ENCODE measurements at places on chromosomes 12 and 14.

- DNase-seq, result no peak
These were observed 1584.4 kb upstream of the SEL1L start for GRCh38 chr14:83118029-83118428.

GRCh38 chr12:105561546-105562198 lies 231.2 kb downstream of the C12orf75 start:
- DNase-seq, result no peak

DNA sequence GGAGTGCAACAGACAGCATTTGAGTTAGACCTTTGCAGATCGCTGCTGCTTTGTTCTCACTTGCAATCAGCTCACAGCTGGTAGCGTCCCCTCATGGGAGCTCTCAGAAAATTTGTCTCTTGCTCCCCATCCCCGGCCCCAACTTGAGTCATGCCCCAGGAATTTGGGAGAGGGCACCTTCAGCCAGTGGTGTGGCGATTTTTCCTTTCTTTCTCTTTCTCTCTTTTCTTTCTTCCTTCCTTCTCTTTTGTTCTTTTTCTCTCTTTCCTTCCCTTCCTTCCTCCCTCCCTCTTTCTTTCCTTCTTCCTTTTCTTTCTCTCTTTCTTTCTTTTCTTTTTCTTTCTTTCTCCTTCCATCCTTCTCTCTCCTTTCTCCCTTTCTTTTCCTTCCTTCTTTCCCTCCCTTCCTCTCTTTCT lies 34.2 kb upstream of the MAP1LC3B2 start:
- DNase-seq, result no peak

DNA sequence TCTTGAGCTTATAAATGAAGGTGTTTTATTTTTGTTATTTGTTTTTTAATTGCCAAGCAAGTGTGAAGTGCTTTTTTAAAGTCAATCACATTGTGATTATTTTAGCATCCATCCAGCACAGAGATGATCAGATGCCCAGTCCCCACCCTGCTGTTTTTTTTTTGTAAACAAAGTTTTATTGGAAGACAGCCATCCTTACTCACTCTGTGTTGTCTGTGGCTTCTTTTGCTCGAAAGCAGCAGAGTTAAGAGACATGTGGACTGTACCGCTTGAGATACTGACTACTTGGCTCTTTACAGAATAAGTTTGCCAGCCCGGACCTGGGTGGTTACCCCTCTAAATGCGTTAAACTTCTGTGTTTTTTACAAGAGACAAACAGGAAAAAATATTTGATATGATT lies 30.9 kb upstream of the AMN start:
- no peak for DNase-seq

- no peak for DNase-seq
These were observed 395.5 kb downstream of the ZFP36L1 start for GRCh38 chr14:68397371-68397811.

DNA sequence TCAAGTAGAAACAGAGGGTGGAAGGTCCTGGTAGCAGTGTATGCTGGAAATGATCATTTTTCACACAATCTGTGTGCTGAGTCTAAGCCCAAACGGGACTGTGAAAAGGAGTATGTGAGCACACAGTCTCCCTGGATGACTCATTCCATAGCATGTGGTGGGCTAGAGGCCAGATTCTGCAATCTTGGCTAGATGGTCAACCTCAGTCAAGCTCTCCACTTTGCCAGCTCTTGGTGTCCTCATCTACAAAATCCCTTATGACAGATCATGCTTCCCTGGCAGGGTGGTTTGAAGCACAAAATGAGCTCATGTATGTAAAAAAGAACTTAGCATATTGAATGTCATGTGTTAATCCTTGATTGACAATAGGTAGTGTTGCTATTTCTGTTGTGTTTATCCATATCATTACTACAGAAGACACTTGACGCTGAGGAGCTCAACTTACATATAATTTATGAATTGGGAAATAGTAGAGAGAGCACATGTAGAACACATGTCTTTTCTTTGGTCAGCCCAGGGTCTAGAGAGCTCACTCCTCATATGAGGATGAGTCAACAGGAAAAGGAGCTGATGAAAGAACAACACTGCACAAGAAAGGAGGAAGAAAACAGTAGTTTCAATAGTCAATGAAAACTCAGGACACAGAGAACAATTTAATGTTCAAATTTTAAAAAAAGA lies 517.5 kb downstream of the BCL11B start:
- DNase-seq, result no peak

- DNase-seq, result peak; percentile 84
These were observed 18.1 kb downstream of the VSX2 start for GRCh38 chr14:74257078-74257940.

DNA sequence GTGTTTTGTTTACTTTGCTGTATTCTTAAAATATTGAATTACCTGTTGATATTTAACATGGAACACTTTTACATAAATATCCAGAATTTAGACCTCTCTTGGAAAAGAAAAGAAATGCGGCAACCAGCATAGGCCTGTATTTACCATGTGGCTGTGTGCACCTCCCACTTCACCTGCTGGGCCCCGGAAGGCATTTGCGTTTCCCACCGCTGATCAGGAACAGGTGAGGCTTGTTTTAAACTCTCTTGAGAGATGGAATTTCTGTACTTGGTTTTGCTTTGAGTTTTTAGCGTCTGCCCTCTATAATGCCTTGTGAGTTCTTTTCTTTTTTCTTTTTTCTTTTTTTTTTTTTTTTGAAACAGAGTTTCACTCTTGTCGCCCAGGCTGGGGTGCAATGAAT lies 124.2 kb downstream of the GLT1D1 start:
- DNase-seq, result no peak

- no peak for DNase-seq
These were observed 4.7 kb upstream of the CHST11 start for GRCh38 chr12:104452087-104452486.

- no peak for DNase-seq
These were observed 45.4 kb downstream of the ALX1 start for GRCh38 chr12:85325442-85325841.

DNA sequence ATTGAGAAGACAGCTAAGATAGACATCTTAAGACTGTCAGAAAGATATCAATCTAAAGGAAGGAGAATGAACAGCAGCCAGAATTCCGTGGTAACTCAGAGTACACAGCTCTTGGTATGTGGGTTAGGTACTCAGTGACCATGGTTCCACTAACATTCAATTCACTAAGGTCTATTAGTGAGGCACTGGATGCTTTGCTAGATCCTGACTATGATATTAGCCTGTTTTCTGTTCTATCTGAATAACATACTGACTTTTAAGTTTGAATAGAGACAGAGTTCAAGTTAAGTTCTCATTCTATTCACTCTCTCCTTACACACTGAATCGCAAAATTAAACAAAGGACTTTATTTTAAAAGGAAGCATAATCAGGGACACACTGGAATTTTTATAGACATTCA lies 106.4 kb downstream of the PRKD1 start:
- DNase-seq, result no peak

- DNase-seq, result no peak
These were observed 10.4 kb downstream of the B4GALNT3 start for GRCh38 chr12:470133-470532.

DNA sequence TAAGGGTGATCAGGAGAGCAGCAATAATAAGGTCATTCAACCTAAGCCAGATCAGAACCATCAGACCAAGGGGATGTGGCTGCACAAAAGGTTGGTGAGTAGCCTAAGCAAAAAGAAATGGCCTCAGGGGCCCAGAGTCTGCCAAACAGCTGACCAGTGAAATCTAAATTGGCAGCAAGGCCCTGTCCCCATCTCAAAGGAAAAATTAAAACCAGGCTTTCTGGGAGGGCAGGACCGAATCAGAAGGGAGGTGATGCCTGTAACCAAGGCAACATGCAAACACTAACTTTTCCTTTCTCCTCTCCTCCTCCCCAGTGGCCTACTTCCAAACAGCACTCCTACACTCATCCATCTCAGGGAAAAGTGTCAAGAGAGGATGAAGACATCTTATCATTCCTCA lies 256.4 kb downstream of the NUAK1 start:
- no peak for DNase-seq

GRCh38 chr14:70144046-70144445 lies 44.7 kb downstream of the SLC8A3 start:
- no peak for DNase-seq

- no peak for DNase-seq
These were observed 50.5 kb downstream of the HSPB8 start for GRCh38 chr12:119229205-119229604.

- DNase-seq, result no peak
These were observed 64.5 kb downstream of the DIP2B start for GRCh38 chr12:50569321-50569720.

- DNase-seq, result peak; percentile 63
These were observed 1.3 kb downstream of the TRHDE start for GRCh38 chr12:72273499-72273837.

- no peak for DNase-seq
These were observed 117.5 kb downstream of the VRK1 start for GRCh38 chr14:96914571-96915128.

- no peak for DNase-seq
These were observed 55.4 kb downstream of the SCAF11 start for GRCh38 chr12:45934956-45935355.

DNA sequence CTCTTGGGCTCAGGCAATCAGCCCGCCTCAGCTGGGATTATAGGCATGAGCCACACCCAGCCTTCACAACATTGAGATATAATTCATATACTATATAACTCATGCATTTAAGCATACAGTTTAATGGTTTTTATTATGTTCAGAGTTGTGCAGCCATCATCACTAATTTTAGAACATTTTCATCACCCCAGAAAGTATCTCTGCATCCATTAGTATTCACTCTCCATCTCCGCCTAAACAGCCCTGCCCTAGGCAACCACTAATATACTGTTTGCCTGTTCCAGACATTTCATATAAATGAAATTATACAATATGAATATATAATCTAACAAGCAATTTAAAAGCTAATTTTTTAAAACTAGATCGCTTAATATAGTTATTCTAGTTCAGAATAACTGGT lies 34.7 kb downstream of the TBK1 start:
- DNase-seq, result no peak

GRCh38 chr12:106867651-106868050 lies 88.1 kb upstream of the TMEM263 start:
- no peak for DNase-seq

DNA sequence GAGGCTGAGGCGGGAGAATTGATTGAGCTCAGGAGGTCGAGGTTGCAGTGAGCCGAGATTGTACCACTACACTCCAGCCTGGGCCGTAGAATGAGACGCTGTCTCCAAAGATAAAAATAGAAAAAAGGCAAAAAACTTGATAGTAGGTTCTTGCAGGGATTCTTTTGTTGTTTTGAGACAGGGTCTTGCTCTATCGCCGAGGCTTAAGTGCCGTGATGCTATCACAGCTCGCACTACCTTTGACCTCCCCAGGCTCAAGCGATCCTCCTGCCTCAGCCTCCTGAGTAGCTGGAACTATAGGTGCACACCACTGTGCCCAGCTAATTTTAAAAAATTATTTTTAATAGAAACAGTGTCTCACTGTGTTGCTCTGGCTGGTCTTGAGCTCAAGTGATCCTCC lies 4.7 kb downstream of the GOLGA5 start:
- no peak for DNase-seq

GRCh38 chr14:93332397-93332852 lies 411 bp downstream of the BTBD7 start:
- DNase-seq, result peak; percentile 81

GRCh38 chr14:39841088-39841487 lies 408.9 kb upstream of the FBXO33 start:
- no peak for DNase-seq

- peak; percentile 73 for DNase-seq
These were observed 142.7 kb downstream of the TTLL5 start for GRCh38 chr14:75803765-75804164.

DNA sequence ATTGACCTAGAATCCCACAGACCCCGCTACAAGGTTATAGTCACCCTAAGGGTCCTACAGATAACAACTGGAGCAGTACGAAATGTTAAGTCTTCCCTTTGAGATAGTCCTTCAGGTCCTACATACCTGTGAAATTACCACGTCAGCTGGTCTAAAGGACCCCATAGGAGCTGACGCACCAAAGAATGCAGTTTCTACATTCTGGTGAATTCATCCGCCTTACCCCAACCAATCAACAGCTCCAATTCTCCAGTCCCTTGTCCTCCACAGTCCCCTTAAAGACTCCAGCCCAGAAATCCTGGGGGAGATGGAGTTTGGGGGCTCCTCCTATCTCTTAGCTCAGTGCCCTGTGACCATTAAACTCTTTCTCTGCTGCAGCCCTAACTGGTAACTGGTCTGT lies 36.2 kb upstream of the PRMT8 start:
- no peak for DNase-seq

GRCh38 chr14:20790464-20791116 lies 9.5 kb downstream of the RNASE6 start:
- DNase-seq, result no peak

DNA sequence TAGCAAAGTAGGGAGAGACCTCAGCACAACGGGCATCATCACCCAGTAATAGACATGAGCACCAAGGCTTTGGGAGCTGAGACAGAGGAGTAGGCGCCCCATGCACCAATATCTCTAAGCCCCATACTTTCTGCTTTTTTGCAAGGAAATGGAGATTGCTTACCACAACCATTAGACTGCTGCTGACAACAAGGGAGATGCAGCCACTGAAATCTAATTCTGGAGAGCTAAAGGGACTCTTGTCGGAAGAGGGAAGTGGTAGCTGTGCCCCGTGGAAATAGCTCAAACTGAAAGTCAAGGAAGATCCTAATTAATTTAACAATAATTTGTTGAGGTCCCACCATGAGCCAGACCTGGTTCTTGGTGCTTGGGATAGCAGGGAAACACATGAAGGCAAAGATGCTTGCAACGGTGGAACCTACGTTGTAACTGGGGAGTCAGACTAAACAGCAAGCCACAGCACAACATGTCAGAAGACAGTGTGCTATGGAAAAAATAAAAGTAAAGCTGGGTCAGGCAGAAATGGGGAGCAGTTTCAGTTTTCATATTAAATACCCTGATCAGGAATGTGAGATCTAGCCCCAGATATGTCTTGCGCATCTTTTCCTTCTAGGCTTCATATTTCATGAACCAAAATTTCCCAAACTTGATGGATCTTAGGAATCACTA lies 1131.0 kb downstream of the BCL11B start:
- no peak for DNase-seq

DNA sequence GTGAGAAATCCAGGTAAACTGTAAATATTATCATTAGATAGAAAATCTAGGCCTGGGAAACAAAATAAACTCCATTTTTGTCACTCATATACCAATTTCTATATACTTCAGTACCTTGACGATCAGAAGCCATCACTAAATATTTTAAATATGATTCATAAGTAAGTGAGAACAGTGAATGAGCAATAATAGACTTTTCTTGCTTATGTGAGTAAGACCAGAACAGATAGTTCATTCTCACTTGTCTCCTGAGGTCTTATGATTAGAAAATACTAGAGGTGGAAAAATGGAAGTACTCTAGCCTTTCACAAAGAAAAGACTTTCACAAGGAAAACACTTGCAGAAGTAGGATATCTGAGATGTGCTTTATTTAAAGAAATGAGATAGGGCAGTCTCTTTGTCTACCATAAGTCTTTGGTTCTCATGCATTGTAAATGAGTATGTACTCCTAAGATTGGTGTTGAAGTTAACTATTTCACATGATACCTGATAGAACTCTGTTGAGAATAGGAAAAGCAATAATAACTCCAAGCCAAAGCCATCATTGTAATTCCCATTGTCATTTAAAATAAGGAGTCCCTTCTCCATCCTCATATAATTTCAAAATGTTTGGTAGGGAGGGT lies 10.1 kb upstream of the SMCO3 start:
- no peak for DNase-seq

- DNase-seq, result no peak
These were observed 220.8 kb downstream of the SPTSSA start for GRCh38 chr14:34241185-34241711.

Data from ecto neural progenitor cell (in vitro differentiated cells).